ENCODE measurements at places on chromosomes 7 and 10.
A peak's percentile ranks its signal among the peaks of the same experiment; 100 is the strongest.

GRCh38 chr10:62382831-62383230, 8.7 kb downstream of the ZNF365 start:
- DNase-seq: no peak

DNA sequence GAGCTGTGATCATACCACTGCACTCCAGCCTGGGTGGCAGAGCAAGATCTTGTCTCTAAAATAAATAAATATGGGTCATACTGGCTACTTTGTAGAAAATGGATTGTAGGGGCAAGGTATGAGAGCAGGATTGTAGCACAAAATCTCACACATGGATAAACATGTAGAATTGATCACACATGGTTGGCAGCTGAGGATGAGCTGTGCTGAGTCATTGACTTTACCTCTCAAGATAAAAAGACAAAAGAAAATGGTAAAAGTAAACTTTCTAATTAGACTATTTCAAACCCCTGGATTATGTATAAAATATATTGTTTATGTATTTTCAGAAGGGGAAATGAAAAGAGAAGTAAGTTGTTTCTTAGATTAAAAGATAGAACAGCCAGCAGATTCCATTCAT, 69.3 kb downstream of the APBB1IP start:
- no peak for DNase-seq

DNA sequence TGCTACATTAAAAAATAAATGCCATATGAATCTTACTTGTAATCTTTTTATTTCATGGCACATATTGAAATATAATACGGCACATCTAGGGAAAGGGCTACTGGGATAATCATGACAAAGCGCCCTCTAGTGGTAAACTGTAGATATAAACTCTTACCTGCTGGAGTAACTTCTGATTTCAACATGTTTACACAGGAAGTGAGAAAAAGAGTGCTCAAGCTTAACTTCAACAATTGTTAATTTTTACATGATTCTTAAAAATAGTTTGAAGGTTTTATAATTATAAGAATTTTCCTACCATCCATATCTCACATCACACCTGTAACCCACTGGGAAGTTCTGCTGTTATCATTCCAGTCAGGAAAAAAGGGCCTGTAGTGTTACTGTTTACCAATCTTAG, 2.0 kb upstream of the HEPACAM2 start:
- DNase-seq: peak; percentile 87

GRCh38 chr7:127390186-127390816, 2.2 kb downstream of the ZNF800 start:
- DNase-seq: no peak

DNA sequence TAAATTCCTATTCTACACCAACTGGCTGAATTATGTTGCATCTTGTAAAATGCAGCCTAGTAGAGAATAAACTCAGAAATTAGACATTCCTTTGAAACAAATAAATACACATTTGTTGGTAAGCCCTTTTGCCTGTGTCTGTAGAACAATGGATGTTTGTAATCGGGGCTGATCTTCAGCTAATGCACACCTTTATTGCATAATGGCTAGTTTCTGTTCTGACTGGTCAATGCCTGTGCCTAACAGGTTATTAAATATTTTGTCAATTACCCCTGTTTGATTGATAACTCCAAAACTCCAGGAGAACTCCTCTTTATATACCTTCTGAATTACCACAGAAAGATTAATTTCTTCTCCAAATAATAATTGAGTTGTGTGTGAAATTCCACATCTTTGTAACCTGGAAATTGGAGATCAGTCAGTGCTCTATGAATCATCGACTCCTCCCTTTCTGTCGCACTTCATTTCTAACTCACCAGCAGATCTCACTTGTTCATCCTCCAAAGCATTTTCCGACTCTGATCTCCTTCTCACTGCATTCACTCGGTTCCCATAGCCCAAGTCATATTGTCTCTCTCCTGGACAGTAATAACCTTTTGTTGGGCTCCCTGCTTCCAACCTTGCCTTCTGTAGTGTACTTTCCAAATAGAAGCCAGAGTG, 196.0 kb upstream of the FZD1 start:
- DNase-seq: peak; percentile 69

GRCh38 chr10:30765022-30765615, 135.6 kb upstream of the LYZL2 start:
- no peak for DNase-seq

DNA sequence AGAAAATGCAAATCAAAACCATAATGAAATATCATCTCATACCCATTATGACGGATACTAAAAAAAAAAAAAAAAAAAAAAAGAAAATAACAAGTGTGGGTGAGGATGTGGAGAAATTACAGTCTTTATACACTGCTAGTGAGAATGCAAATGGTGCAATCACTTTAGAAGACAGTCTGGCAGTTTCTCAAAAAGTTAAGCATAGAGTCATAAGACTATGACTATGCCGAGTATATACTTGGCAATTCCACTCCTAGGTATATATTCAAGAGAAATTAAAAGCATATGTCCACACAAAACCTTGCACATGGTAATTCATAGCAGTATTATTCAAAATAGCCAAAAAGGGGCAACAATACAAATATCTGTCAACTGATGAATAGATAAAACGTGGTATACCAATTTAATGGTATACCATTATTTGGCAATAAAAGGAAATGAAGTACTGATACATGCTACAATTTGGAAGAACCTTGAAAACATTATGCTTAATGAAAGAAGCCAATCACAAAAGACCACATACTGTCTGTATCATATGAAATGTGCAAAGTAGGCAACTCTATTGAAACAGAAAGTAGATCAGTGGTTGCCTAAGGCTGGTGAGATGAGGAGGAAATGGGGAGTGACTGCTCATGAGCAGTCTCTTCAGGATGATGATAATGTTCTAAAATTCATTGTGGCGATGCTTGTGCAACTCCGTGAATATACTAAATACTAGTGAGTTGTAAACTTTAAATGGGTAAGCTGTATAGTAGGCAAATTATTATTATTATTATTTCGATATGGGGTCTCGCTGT, 90.1 kb upstream of the NANOS1 start:
- no peak for DNase-seq

DNA sequence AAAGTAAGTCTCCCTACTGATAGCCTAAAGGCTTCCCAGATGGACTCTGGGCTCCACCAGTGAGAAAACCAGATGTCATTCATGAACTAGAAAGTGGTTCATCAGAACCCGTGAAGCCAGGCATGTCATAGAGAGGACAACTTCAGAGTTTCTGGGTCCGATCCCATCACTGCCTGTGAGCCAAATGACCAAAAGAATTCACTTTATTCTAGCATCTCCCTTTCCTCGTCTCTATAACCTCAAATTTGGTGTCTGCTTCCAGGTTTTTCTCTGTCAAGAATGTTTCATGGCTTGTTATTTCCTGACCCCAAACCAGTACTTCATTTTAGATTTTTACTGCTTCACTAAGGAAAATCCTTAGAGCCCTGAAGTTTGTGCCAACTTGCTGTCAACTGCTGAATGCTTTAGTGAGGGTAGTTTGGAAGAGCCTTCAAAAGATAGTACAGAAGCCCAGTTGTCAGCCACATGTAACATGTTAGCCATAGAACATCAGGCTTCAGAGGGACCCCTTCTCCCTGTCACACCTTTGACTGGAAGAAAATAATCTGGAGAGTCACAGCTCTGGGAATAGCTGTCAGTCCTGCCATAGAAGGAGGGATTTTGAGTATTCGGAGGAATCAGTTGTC, 34.0 kb downstream of the ITGB8 start:
- DNase-seq: no peak

- no peak for DNase-seq
Observed at GRCh38 chr10:132660385-132660784, 122.8 kb downstream of the INPP5A start.

DNA sequence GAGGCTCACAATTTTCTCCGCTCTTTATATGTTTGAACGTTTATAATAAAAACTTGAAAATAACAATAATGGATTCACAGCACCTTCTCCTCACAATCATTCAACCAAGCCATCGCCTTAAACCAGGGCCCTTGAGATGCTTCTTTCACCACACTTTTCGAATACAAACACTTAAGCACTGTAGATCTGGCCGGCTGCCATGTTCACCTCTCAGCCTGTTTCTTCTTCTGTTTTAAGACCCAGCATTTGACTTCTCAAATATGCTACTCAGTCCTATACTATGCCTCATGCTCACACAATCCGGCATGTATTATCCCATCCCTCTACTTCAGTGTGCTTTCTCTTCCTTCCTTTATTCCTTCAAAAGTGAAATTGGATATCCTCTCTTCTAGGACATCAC, 280.6 kb downstream of the TFEC start:
- no peak for DNase-seq

GRCh38 chr7:99124751-99125504, 19.0 kb downstream of the SMURF1 start:
- DNase-seq: no peak

DNA sequence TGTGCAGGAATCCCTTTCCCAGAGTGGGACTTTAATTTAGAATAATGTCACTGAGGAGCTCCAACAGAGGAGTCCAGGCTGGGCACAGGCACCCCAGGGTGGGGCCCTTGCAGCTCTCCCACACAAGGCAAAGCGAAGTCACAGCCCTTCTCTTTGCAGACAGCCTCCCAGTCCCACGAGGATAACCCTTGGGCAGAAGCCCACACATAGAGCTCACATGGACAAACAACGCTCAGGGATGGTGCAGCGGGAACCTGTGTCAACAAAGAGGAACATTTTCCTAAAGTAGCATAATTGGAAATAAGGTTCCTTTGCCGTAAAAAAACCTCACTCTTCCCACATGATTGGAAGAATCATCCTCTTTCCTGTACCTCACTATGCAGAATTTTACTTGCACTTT, 29.3 kb upstream of the GGCT start:
- DNase-seq: no peak

- DNase-seq: peak; percentile 62
Observed at GRCh38 chr7:105006367-105007136, 7.5 kb upstream of the KMT2E start.

GRCh38 chr10:78780551-78780961, 288.2 kb upstream of the ZMIZ1 start:
- no peak for DNase-seq

DNA sequence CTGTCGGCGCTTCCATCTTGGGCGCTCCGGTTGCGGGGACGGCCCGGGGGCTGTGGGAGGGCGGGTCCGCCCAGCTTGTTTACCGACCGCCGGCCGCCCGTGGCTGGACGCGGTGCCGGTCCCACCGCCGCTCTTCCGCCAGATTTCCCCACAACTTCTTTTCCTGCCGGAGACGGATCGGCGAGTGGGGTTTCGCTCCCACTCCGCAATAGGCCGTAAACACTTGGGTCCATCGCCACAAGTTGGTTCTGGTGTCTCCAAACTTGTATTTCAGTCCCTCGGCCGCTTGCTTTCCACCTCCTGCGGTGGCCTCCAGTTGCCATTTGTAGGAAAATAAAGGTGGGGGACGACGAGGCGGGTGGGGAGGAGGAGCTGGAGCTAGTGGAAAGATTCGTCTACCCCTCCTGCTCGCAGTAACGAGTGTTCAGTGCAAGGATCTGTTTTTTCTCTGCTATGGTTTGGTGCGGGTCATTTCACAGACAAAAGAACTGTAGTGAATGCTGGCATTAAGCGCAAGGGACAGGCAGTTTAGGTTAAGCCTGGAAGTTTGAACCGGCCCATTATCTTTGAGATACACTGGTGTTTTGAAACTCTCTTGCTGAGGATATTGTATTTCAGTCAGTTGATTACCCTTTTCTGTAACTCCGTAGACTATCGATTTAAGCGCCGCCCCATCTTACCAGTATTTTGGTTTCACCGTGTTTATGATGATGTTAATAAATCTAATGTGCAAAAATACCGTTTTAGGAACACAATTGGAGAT, 24.3 kb upstream of the ZRANB1 start:
- peak; percentile 59 for DNase-seq

DNA sequence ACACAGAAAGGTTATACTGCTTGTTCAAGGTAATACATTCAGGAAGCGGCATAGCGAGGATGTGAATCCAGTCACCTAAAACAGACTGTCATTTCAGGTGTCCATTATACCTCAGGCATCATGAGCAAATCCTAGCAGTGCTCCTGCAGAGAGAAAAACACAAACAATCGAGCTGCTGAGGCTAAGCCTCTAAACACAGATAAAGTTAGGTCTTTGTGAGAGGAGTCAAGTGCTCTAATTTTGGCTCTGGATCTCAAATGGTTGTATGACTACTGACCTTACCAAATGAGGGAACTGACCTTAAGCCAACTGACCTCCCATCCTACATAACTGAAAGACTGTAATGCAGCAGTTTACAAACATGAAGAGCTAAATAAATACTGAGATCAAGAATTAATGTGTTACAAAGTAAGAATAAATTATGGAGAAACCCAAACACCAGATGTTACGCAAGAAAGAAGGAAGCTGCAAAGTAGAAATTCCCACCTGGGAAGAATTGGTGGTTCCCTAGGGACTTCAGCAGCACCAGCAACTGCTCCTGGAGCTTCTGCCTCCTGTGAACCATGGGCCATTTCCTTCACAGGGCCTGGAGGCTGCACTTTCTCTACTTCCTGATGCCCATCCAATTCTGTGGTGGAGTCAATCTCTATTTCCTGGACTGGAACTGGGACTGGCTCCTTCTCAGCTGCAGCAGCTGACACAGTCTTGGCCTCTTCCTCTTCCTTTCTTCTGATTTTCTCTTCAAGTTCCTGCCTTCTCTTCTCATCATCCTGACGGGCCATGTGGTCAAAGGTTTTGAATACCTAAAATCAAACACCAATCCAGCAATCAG, 5.8 kb downstream of the NUDCD3 start:
- no peak for DNase-seq

GRCh38 chr10:122154545-122155366, 116.3 kb upstream of the BTBD16 start:
- DNase-seq: no peak

Data from SW480 (cell line).